ENCODE measurements at places on chromosomes 7 and 10. TPM values are rescaled to one million over a fixed set of nuclear protein-coding genes. Genes with fewer than 3 reads are reported as not detected.

Gene FANK1
- 0.71 TPM for total RNA-seq

Gene PCLO
- total RNA-seq: 2.9 TPM

Gene TDRD1
- not detected for total RNA-seq

Gene BHLHA15
- not detected for total RNA-seq

Gene DLX6
- not detected for total RNA-seq

Gene EBF3
- total RNA-seq: under 0.01 TPM

Gene CUL1
- total RNA-seq: 58.0 TPM

All from myometrial cell (primary cell).